ENCODE measurements at places on chromosomes 5 and 9. TPM values are rescaled to one million over a fixed set of nuclear protein-coding genes. Genes with fewer than 3 reads are reported as not detected.

MBLAC2 gene
- 3.9 TPM for total RNA-seq

PCDHA4 gene
- under 0.01 TPM for total RNA-seq

PMPCA gene
- total RNA-seq, result 62.1 TPM

RBM18 gene
- 11.0 TPM for total RNA-seq

ATP10B gene
- total RNA-seq, result not detected

HEMGN gene
- total RNA-seq, result not detected

PDCD1LG2 gene
- total RNA-seq, result 16.0 TPM

HTR1A gene
- total RNA-seq, result not detected

SPATA24 gene
- total RNA-seq, result 7.0 TPM

ACTBL2 gene
- total RNA-seq, result 3.3 TPM

EDIL3 gene
- 54.3 TPM for total RNA-seq

LEAP2 gene
- total RNA-seq, result 0.43 TPM

FAM151B gene
- total RNA-seq, result 9.2 TPM

PPIC gene
- total RNA-seq, result 37.0 TPM

AFAP1L1 gene
- total RNA-seq, result 5.5 TPM

TMEM215 gene
- not detected for total RNA-seq

ARL15 gene
- total RNA-seq, result 16.3 TPM

C5orf46 gene
- total RNA-seq, result not detected

EQTN gene
- not detected for total RNA-seq

MAN1B1 gene
- 68.1 TPM for total RNA-seq

ZNF366 gene
- not detected for total RNA-seq

LHX3 gene
- total RNA-seq, result not detected

FABP6 gene
- not detected for total RNA-seq

HAND1 gene
- 0.14 TPM for total RNA-seq

PCDHA3 gene
- total RNA-seq, result 0.14 TPM

CTNND2 gene
- not detected for total RNA-seq

MSANTD3 gene
- total RNA-seq, result 44.2 TPM

ORM2 gene
- total RNA-seq, result not detected

LCN1 gene
- not detected for total RNA-seq

TAF11L10 gene
- total RNA-seq, result not detected

GRIA1 gene
- total RNA-seq, result 0.22 TPM

BTNL9 gene
- total RNA-seq, result not detected

CEP78 gene
- total RNA-seq, result 4.2 TPM

MLLT3 gene
- total RNA-seq, result 13.9 TPM

NEUROG1 gene
- total RNA-seq, result not detected

POLE3 gene
- 23.0 TPM for total RNA-seq

PTTG1 gene
- total RNA-seq, result 153 TPM

ZDHHC11 gene
- 2.4 TPM for total RNA-seq

CREBRF gene
- 9.0 TPM for total RNA-seq

OR1J4 gene
- total RNA-seq, result not detected

LRRC26 gene
- not detected for total RNA-seq

PCDHA11 gene
- 0.57 TPM for total RNA-seq

DMRTA1 gene
- 0.66 TPM for total RNA-seq

IL7R gene
- 31.1 TPM for total RNA-seq

ADGRD2 gene
- not detected for total RNA-seq

SLC36A3 gene
- total RNA-seq, result not detected

DBH gene
- total RNA-seq, result not detected

AK8 gene
- total RNA-seq, result 0.14 TPM

SOX30 gene
- total RNA-seq, result not detected
